Activated T-cell treated with anti-CD3 and anti-CD28 coated beads, Interleukin-2, amount 50 U/mL, for 72 hours (primary cell): ENCODE measurements at places on chromosomes 4 and X. TPM values are rescaled to one million over a fixed set of nuclear protein-coding genes. Genes with fewer than 3 reads are reported as not detected.

DNA sequence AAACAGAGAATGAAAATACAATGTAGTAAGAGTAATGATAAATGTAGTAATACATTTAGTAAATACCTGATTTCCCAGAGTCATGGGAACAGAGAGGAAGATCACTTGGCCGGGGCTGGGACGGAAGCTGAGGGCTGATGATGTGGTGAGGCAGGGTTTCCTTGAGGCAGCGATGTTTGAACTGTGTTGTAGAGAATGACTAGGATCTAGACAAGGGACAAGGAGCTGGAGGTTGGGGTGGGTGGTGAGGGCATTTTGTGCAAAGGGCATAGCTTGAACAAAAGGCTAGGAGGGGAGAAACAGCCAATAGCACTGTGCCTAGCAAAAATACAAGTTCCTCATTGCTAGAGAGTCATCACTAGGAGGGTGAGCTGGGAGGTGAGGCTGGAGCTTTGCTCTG lies 64.3 kb upstream of the RAPGEF2 start:
- no peak overlapping the region for H3K4me3 ChIP-seq
- peaks cover 4% of the 10 kb centered on the region for H3K4me1 ChIP-seq
- no peak for DNase-seq
- peaks cover 61% of the 10 kb centered on the region for H3K27me3 ChIP-seq

Gene PLS3
- total RNA-seq: 1.3 TPM

DNA sequence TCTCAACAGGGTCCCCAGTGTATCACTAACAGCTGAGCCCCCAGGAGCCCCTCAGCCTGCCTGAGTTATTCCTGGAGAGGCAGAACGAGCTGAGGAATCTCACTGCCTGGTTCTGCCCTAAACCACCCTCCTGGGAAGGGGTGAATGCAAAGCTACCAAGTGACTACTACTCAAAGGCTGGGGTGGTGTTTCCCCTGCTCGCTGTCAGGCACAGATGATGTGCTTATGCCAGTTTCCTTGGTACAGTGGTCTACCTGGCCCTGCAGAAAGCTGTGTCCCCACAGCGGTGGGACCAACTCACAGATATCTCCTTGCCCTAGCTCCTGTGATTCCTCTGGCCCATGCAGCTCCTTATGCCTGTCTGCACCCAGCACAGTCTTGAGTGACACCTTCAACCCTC lies 35.4 kb upstream of the ASMTL start:
- DNase-seq: no peak
- peaks cover 33% of the 10 kb centered on the region for H3K4me1 ChIP-seq
- no peak overlapping the region for H3K27ac ChIP-seq
- H3K27me3 ChIP-seq: no peaks in the 10 kb centered on the region
- no peak overlapping the region for H3K4me3 ChIP-seq

GRCh38 chr4:118680808-118681207 lies 4.4 kb upstream of the METTL14 start:
- H3K27me3 ChIP-seq: no peaks in the 10 kb centered on the region
- peaks cover 4% of the 10 kb centered on the region for H3K36me3 ChIP-seq
- no peak overlapping the region for H3K27ac ChIP-seq
- DNase-seq: no peak

Gene APLN
- 0.14 TPM for total RNA-seq

Gene DCHS2
- not detected for total RNA-seq

DNA sequence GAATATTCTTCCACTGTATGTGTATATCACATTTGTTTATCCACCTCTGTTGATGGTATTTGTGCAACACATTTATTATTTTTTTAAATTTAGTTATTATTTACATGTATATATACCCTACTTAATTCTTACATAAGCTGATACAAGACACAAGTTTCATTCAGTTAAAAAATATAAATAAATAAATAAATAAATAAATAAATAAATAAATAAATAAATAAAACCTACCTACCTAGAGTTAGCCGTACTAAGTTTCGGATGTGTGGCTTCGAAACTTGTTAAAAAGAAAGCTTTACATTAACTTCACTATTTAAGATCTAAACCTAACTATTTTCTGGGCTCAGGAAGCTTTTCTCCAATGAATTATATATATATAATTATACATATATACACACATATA lies 23.3 kb upstream of the REPS2 start:
- H3K27me3 ChIP-seq: peaks cover 31% of the 10 kb centered on the region
- DNase-seq: no peak
- no peak overlapping the region for H3K4me3 ChIP-seq
- no peak overlapping the region for H3K27ac ChIP-seq
- H3K36me3 ChIP-seq: no peaks in the 10 kb centered on the region
